ENCODE measurements at places on chromosomes 6 and 20.
A peak's percentile ranks its signal among the peaks of the same experiment; 100 is the strongest.

DNA sequence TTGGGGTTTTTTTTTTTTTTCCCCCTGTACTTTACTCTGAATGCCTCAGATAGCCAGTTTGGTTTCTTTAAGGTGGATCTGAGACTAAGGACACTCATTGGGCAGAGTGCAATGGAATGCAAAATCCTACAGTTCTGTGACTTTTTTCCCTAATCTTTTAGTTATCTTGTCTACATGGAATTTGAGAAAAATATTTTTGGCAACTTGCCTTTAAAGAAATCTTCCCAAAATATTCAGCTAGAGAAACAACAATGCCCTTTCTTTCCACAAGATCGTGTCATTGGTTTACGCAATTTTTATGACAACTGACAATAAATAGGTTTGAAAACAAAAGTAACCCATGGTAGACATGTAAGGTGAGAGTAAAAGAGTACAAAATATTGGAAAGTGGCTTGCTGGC, 171.7 kb upstream of the LAMP5 start:
- DNase-seq, result no peak

DNA sequence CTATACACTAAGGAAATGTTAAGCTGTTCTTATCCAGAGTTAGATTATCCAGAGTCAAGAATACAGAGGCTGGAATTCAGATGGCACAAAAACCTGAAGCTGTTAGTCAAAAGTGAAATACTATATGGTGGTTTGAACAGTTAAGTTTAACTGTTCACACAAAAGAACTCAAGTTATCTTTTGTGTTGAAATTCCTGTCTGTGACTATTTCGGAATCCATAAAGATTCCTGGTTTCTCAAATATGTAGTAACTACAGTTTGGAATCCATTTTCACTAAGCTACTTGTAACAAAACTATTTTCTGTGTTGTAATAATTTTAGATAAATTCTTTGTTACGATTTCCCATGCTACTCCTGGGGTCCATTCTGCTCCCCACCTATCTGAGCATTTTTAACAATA, 24.5 kb downstream of the FIG4 start:
- no peak for DNase-seq

GRCh38 chr20:32018269-32019155, 8.3 kb downstream of the CCM2L start:
- DNase-seq, result peak; percentile 28

DNA sequence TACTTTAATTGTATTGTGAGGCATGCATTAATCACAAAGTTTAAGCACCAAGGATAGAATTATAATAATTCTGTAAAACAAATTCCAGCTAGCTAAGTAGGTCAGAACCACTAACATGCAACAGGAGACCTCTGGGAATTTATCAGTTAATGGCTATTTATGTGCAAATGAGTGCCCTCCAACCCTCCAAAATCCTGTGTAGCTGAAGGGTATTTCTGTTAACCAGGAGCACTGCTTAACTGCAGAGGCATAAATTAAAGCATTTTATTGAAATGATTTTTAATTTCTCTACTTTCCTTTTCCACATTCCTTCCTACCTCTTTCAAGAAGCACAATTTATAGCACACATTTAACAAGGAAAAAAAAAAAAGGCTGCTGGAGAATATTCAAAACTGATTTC, 77.0 kb downstream of the MMS22L start:
- no peak for DNase-seq

- no peak for DNase-seq
Observed at GRCh38 chr6:168166627-168167026, 87.6 kb upstream of the FRMD1 start.

- no peak for DNase-seq
Observed at GRCh38 chr20:10739566-10739965, 65.8 kb upstream of the JAG1 start.

DNA sequence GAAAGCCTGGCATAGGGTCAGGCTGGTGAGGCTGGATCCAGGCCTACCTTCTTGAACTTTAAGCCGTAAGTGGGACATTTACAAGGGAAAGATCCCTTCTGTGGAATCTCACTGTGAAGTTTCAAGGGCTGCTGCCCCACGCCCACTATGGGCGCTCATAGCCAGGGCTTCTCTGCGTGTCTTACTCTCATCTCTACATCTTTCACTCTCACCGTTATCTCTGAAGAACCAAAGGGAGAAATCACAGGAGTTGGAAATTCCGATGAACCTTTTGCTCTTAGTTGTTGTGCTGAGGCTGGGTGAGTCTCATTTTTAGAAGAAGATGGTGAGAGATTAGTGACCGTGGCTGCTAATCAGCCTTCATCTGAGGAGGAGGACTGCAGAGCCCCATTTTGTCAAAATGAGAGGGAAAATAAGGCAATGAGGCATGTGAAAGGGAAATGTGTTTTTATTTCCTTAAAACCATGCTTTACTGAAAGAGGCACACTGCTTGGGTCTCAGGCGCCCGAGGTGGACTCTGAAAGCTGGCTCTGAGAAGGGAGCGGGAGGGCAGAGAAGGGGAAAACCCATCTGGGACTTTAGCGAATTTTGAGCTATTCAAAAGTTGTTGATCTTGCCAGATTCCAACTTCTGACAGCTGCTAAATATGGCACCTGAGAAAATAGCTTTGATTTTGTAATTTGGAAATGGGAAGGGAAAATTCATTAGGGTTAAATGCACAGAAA, 301.5 kb downstream of the CLIC5 start:
- no peak for DNase-seq

DNA sequence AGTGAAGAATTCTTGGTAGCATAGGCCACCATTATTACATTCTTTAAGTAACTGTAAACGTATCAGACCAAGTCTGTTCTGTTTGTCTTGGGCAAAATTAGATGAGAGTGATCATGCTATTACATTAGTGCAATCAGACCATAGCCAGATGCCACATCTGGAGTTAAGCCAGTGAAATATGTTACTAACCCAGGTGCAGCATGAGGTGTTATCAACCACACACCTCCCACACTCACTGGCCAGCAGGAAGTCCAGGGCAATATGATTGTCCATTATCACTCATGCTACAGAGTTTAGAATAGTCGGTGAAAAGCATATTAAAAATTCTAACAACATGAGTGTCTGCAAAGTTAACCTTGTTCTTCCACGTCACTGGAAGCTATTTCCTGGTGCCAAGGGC, 174.7 kb upstream of the PROKR2 start:
- no peak for DNase-seq

GRCh38 chr6:26431258-26432172, 8.8 kb upstream of the BTN3A3 start:
- no peak for DNase-seq

DNA sequence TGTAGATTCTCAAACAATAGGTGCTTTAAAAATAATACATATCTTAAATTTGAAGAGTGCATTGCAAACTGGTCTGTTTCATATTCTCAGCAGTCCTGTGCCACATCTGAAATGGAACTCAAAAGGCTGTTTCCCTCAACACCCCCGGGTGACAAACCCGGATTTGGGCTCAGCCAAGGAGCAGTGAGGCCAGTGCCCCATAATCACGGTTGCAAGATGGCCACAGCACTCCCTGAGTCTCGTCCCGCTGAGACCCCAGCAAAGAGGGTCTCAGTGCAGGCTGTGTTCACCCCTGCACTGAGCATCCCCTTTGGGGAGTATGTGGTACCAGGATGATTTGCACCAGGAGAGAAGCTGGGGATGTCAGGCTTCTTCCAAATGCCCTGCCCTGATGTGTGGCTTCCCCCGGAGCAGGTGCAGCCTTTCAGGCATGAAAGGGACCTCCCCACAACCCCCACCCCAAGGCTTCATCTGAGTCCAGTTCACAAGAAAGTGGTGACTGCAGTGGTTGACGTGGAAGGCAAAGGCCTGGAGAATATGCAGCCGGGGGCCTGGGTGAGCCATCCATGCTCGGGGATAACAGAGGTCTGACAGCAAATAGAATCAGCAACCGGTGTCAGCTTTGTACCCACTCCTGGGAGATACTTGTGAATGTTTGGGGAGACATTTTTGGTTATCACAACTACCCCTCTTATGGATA, 202.9 kb downstream of the SYNDIG1 start:
- no peak for DNase-seq

GRCh38 chr20:22805996-22806395, 221.6 kb upstream of the FOXA2 start:
- no peak for DNase-seq

- no peak for DNase-seq
Observed at GRCh38 chr6:169847141-169847674, 95.8 kb downstream of the ERMARD start.

- DNase-seq, result peak; percentile 49
Observed at GRCh38 chr6:11711003-11711983, 67.3 kb downstream of the ADTRP start.

DNA sequence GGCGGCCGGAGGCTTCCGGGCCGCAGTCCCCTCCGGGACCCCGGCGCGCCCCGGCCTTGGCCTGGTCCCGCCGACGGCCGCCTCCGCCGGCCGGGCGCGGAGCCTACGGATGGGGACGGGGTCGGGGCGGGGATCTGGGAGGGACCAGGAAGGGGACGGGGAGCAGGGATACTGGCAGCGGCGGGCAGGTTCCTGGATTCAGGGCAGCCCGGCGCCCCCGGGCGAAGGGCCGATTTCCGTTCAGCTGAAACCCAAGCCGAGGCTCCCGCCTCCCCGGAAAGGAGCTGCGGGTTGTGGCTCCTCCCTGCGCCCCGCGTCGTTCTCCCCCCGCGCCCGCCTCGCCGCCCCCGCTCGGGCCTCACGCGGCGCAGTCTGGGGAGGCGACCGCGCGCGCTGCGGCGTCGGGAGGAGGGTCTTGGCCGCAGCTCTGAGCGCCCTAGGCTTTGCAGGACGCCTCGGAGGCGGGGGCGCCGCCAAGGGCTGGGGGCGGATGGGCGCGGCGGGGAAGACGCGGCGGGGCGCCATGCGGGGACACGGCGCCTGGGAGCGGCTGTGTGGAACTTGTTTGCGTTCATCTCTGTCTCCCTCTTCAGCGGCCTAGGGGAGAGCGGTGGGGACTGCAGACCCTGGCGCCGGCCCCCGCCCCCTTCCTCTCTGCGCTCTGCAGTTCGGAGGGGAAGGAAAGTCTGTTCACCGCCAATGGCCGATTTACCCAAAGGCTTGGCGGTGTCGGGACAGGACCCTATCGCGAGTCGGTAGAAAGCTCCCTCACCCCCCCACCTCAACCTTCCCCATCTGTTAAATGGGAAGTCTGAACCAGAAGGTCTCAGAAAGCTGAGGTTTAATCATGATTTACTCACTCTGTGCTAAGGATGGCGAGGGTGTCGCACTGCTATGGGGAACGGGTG, 22.7 kb upstream of the TMEM181 start:
- peak; percentile 36 for DNase-seq

DNA sequence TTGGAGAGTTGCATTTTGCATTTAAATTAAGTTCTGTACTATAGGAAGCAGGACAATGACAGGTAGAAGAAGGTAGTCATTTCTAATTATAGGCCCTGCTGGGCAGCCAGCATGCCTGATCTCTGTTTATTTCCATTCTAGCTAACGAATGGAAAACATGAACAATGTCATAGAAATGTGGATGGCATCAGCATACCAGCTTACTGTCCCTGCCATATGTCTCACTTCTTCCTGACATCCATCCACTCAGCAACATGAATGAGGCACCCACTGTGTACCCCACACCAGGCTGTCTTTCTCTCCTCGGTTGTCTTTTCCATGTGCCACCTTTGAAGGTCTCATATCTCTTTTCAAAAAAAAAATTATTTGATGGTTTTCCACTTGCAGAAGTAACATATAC, 11.1 kb downstream of the ADTRP start:
- DNase-seq, result no peak

- DNase-seq, result no peak
Observed at GRCh38 chr20:64093013-64093503, 8.9 kb upstream of the LKAAEAR1 start.

Data from CD8-positive, alpha-beta T cell (primary cell).